ENCODE measurements at places on chromosomes 3 and 15. TPM values are rescaled to one million over a fixed set of nuclear protein-coding genes. Genes with fewer than 3 reads are reported as not detected.

DNA sequence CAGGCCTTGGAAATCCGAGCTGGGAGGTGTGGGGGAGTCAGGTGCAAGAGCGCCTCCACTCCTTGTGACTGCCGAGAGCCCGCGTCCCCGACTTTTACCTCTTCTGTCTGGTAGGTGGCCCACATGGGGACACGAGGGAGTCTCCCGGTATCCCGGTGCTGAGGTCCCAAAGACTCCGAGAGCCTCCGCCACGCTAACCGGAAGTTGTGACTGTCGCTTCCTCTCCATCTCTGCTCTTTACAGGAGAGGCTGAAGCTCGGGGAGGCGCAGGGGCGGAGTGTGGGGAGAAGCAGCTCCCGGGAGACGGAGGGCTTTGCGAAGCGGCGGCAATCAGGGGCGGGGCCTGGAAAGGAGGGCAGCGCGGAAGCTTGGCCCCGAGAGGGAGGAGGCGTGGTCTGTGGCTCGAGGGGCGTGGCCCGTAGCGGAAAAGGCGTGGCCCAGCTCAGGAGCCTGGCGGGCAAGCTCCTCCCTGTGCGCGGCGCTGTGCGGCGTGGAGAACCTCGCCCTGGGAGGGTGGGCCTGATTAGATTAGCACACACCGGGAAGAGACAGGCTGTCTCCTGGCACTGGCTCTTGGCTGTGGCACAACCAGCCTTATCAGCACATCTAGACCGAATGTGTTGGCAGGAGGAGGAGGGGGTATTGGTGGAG, 143.9 kb downstream of the GABRB3 start:
- no peaks in the 10 kb centered on the region for H3K27me3 ChIP-seq
- H3K36me3 ChIP-seq, result no peaks in the 10 kb centered on the region
- peak; percentile 56 for DNase-seq

DNA sequence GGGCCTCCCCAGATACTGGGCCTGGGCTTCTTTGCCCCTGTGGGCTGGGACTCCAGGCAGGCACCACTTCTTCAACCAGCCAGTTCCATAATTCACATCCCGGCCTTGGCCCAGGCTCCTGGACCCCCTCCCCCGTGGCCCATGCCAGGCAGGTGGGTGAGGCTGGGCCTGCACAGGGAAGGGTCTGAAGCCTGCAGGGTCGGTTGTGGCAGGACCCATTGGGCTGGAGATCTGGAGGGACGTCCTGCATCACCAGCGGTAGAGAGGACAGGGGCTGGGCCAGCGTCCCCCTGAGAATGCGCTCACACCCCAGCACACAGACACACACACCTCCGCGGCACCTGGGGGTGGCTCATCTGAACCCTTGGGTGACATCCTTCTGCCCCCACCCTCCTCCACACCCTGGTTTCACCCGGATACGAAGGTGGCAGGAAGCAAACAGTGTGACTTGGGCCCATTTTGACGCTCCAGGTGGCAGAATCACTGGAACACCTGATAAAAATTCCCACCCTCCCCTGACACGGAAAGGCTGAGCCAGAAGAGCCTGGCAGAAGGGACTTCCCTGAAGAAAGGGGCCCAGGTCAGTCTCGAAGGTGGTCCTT, 15.4 kb downstream of the ZDHHC19 start:
- no peaks in the 10 kb centered on the region for H3K27me3 ChIP-seq
- no peak for DNase-seq
- H3K4me3 ChIP-seq, result no peak overlapping the region
- no peak overlapping the region for H3K27ac ChIP-seq
- H3K4me1 ChIP-seq, result peaks cover 12% of the 10 kb centered on the region

DNA sequence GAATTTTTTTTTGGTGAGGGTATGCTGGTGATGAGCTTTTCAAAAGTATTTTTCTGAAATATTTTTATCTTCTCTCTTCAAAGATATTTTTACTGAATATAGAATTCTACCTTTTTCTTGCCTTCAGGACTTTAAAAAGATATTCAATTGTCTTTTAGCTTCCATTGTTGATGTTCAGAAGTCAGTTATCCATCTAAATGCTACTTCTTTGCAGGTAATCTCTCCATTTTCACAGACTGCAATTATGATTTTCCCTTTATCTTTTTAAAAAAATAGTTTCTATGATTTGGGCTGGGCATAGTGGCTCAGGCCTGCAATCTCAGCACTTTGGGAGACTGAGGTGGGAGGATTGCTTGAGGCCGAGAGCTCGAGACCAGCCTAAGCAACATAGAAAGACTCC, 222.4 kb downstream of the IL20RB start:
- H3K27me3 ChIP-seq, result no peaks in the 10 kb centered on the region
- no peak overlapping the region for H3K4me3 ChIP-seq
- no peak for DNase-seq
- H3K27ac ChIP-seq, result no peak overlapping the region
- no peaks in the 10 kb centered on the region for H3K4me1 ChIP-seq

DNA sequence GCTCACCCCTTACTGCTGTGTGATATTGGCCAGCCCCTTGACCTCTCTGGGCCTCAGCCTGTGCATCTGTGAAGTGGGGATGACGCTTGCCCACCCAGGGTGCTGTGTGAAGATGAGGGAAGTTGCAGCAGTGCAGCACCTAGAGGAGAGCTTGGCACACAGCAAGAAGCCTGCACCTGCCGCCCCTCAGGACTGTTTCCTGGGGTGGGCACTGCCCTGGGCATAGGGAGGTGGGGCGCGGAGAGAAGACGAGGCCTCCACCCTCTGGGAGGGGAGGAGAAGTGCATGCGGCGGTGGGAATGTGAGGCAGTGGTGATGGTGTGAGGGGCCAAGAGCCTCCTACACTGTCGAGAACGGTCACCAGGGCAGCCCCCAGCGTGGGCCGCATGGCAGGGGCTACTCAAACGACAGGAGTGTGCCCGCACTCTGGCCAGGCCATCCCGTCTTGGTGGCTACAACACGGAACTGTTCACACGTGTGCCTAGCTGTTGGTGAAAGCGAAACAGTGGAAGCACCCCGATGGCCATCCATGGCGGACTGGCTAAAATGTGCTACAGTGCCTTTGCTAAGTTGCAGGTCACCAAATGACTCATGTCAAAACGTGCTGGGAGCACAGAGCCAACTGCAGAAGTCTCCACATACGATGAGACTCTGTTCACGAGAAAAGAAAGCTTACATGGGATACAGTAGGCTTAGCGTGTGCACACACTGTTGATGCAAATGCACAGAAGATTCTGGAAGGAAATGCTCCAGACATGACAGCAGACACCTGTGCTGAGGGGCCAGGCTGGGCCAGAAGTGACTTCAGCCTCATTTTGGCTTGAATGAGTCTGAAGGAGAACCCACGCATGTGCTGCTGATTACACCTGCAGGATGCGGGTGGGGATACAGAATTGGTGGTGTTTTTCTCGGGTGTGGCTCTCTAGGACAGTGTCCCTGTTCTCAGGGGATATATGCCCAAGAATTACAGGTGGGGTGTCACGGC, 40.4 kb upstream of the IQSEC1 start:
- no peak overlapping the region for H3K27ac ChIP-seq
- no peaks in the 10 kb centered on the region for H3K4me1 ChIP-seq
- no peak for DNase-seq
- no peaks in the 10 kb centered on the region for H3K36me3 ChIP-seq
- no peak overlapping the region for H3K4me3 ChIP-seq

- no peaks in the 10 kb centered on the region for H3K36me3 ChIP-seq
- no peak overlapping the region for H3K4me3 ChIP-seq
- no peaks in the 10 kb centered on the region for H3K4me1 ChIP-seq
- DNase-seq, result no peak
- H3K27me3 ChIP-seq, result no peaks in the 10 kb centered on the region
Measured at GRCh38 chr3:89525609-89526008, 418.2 kb downstream of the EPHA3 start.

- H3K36me3 ChIP-seq, result no peaks in the 10 kb centered on the region
- H3K27ac ChIP-seq, result no peak overlapping the region
- no peaks in the 10 kb centered on the region for H3K4me1 ChIP-seq
- DNase-seq, result no peak
- H3K4me3 ChIP-seq, result no peak overlapping the region
Measured at GRCh38 chr3:39501059-39501458, 33.6 kb downstream of the MOBP start.

DNA sequence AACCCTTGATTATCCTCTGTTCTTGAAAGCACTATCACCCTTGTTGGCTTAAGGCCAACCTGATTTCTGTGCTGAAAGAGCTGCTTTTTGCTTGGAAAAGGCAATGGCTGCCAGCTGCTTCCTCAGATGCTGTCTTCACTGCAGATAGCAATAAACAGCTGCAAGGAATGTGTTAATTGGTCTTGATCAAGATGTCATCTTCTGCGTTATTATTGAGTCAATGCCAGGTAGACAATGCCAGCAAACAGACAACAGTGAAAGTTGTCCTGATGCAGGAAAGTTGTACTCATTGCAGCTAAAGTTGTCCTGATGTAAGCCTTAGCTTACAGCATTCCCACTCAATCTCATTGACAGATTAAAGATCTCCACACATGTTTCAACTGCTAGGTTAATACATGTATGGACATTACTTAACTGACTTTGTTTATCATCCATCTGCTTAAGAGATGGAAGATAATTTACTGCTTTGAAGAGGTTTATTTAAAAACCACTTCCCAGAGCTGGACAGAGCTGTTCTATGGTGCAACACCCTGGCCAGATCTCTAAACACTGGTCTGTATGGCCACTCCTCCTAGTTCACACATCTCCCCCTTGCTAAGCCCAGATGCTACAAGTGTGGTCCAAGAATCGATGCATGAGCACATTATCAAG, 251.0 kb upstream of the MCTP2 start:
- H3K4me1 ChIP-seq, result peaks cover 7% of the 10 kb centered on the region

GRCh38 chr3:33787328-33788009, 11.0 kb upstream of the PDCD6IP start:
- H3K4me3 ChIP-seq, result peak overlapping the region; percentile 15
- DNase-seq, result peak; percentile 83
- H3K4me1 ChIP-seq, result no peaks in the 10 kb centered on the region

- H3K36me3 ChIP-seq, result peaks cover 4% of the 10 kb centered on the region
- no peak for DNase-seq
- H3K27ac ChIP-seq, result no peak overlapping the region
Measured at GRCh38 chr15:56225520-56225919, 18.2 kb downstream of the RFX7 start.

GRCh38 chr3:132290833-132291232, 26.4 kb upstream of the ACP3 start:
- DNase-seq, result no peak
- no peaks in the 10 kb centered on the region for H3K27me3 ChIP-seq
- peaks cover 5% of the 10 kb centered on the region for H3K4me1 ChIP-seq
- no peak overlapping the region for H3K4me3 ChIP-seq

DNA sequence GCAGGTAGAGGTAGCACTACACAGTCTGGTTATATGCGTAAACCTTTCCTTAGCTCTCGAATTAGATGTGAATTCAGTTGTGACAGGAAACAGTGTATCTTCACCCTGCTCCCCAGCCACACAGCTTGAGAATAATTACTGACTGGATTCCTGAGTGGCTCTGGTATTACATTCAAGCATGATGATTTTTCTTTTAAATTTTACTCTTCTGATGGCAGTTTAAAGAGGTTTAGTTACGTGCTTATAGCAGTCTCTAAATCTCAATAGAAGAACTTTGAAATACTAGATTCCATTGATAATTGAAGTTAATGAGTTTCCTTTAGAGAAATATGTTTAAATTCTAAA, 98.8 kb downstream of the FNDC3B start:
- H3K4me3 ChIP-seq, result no peak overlapping the region
- DNase-seq, result no peak
- peak overlapping the region; percentile 89 for H3K27ac ChIP-seq
- no peaks in the 10 kb centered on the region for H3K36me3 ChIP-seq
- H3K4me1 ChIP-seq, result peaks cover 73% of the 10 kb centered on the region
- no peaks in the 10 kb centered on the region for H3K27me3 ChIP-seq

GRCh38 chr3:114860531-114860930, 286.6 kb downstream of the ZBTB20 start:
- H3K27ac ChIP-seq, result no peak overlapping the region
- no peaks in the 10 kb centered on the region for H3K27me3 ChIP-seq
- H3K4me3 ChIP-seq, result no peak overlapping the region
- no peak for DNase-seq
- H3K36me3 ChIP-seq, result no peaks in the 10 kb centered on the region

- H3K27me3 ChIP-seq, result no peaks in the 10 kb centered on the region
- no peaks in the 10 kb centered on the region for H3K36me3 ChIP-seq
- no peak overlapping the region for H3K27ac ChIP-seq
- H3K4me1 ChIP-seq, result peaks cover 3% of the 10 kb centered on the region
- DNase-seq, result no peak
- H3K4me3 ChIP-seq, result no peak overlapping the region
Measured at GRCh38 chr3:67593761-67594234, 60.6 kb downstream of the SUCLG2 start.

DNA sequence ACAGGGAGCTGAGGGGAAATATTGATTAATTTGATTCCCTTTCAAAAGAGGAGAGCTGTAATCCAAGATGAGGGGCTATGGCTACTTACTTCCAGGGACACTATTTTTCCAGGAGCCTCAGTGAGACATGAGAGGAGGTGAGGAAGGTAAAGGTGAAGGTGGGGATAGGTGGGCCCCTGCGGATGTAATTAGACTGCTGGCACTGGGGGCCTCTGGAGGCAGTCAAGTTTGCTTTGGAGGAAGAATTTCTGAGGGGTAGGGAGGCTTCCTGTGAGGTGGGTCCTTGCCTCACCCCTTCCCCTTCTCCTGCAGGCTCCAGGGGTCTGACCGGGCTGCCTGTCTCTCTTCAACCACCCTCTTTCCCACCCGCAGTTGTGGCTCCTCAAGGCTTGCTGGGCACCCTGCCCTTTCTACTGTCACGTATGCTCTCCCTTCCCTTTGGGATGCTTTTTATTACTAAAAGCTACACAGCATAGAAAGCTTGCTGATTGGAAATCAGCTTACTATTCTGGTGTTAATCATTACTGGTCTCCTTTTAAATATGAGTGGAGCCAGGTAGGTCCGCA, 22.5 kb downstream of the GASK1A start:
- H3K27me3 ChIP-seq, result no peaks in the 10 kb centered on the region
- H3K27ac ChIP-seq, result peak overlapping the region; percentile 47
- H3K36me3 ChIP-seq, result no peaks in the 10 kb centered on the region

GRCh38 chr15:37020852-37021251, 79.5 kb downstream of the MEIS2 start:
- no peaks in the 10 kb centered on the region for H3K36me3 ChIP-seq
- H3K4me3 ChIP-seq, result no peak overlapping the region
- H3K27me3 ChIP-seq, result no peaks in the 10 kb centered on the region
- no peak for DNase-seq
- peaks cover 20% of the 10 kb centered on the region for H3K4me1 ChIP-seq

- peaks cover 6% of the 10 kb centered on the region for H3K4me1 ChIP-seq
- no peaks in the 10 kb centered on the region for H3K27me3 ChIP-seq
- DNase-seq, result no peak
- H3K4me3 ChIP-seq, result no peak overlapping the region
- H3K27ac ChIP-seq, result no peak overlapping the region
Measured at GRCh38 chr3:178671377-178671776, 135.1 kb downstream of the KCNMB2 start.

- no peak overlapping the region for H3K4me3 ChIP-seq
- no peak for DNase-seq
- no peak overlapping the region for H3K27ac ChIP-seq
- H3K36me3 ChIP-seq, result no peaks in the 10 kb centered on the region
- no peaks in the 10 kb centered on the region for H3K27me3 ChIP-seq
Measured at GRCh38 chr3:5227812-5228211, 40.3 kb downstream of the EDEM1 start.

The VILL gene
- total RNA-seq, result 47.0 TPM

The CIDEC gene
- total RNA-seq, result 20.4 TPM

The MYRIP gene
- 0.80 TPM for total RNA-seq

The EID1 gene
- 218 TPM for total RNA-seq

The ROBO1 gene
- total RNA-seq, result 50.1 TPM

The GOLGA8G gene
- total RNA-seq, result not detected

All from hepatocyte (in vitro differentiated cells).